ENCODE measurements at places on chromosomes 3 and 15.

DNA sequence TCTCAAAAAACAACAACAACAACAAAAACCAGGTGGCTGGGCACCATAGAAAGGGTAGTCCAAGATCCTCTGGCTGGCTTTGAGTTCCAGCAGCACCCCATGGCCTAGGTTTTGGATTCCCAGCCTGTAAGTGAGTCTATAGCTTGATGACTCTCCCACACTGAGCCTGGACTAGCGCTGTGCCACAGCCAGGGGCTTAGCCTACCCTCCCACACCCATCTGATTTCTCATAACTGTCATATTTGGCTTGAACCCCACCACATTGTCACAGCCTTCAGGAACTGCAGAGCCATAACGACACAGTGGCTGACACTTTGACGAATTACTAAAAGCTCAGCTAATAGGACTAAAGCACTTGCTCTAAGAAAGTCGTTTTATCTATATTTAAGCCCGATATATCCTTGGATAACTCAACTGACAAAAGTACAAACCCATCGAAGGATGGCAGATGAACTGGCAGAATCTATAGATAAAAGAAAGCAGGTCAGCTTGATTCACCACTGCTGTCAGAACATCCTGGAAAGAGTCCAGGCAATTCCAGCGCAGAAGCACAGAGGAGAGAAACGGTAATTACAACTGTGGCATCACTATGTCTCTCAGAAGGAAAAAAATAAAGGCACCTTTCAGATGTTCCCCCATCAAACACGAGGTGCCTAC, 62.1 kb downstream of the HOMER2 start:
- no peak for DNase-seq

DNA sequence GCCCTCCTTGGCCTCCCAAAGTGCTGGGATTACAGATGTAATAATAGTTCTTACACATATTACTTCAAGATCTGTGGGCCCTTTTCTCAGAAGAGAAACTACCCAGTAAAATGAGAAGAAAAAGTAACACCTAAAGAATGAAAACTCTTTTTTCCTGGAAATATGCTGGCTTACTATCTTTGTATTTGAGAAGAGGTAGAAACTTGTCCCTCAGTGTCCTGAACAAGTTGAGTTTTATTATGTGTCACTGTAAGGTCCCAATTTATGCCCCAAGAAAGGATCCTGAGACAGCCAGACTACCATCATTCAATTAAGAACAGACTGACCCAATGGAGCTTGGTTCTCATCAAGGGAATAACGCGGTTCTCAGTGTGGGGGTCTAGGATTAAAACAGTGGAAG, 93.8 kb downstream of the EFL1 start:
- no peak for DNase-seq

- no peak for DNase-seq
Observed at GRCh38 chr3:129954514-129954913, 20.0 kb upstream of the TRH start.

DNA sequence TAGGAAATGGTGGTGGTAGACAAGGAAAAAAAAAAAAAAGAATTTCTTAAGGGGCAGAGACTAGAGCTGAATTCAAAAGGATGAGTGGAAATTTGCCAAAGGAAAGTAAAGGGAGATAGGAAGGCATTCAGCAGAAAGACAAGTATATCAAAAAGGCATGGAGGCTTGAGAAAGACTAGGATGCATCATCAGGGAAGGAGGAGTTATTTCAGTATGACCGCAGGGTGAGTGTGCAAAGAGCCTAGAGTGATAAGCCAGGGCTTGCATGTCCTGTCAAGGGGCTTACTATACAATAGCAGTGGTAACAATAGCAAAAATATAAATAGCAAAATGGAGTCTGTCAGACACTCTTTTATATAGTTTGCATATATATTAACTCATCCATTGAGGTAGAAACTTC, 112.0 kb downstream of the FRMD4B start:
- DNase-seq, result no peak

- no peak for DNase-seq
Observed at GRCh38 chr3:130661140-130661891, 85.3 kb downstream of the PIK3R4 start.

GRCh38 chr3:25785826-25786225, 2.6 kb upstream of the NGLY1 start:
- no peak for DNase-seq

DNA sequence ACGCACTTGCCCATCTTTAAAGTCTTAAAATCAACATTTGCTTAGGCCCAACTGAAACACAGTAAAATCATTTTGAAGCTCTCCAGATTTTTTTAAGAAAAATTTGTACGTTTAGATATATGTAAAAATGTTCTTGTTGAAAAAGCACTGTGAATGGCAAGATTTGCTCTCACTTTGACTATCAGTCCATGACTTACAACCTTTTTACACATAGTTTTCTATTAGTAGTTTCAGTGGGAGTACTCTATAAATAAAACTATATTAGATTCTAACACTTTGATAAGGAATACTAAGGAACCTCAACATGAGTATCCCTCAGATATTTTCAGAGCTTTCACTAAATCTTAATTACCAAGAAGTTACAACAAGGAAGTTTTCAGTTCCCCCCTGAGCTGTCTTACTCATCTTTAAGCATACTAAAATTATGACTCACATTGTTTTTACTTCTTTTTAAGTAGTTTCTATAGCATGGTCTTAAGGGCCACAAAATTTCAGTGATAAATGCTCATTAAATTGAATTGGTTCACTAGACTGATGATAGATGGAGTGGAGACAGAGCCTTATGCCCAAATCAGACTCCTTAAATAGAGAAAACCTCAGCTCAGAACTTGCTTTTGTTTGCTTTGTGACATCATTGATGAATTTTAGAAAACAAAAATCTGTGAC, 31.6 kb upstream of the RAP2B start:
- DNase-seq, result no peak

- no peak for DNase-seq
Observed at GRCh38 chr3:63456901-63457300, 178.8 kb downstream of the SYNPR start.

DNA sequence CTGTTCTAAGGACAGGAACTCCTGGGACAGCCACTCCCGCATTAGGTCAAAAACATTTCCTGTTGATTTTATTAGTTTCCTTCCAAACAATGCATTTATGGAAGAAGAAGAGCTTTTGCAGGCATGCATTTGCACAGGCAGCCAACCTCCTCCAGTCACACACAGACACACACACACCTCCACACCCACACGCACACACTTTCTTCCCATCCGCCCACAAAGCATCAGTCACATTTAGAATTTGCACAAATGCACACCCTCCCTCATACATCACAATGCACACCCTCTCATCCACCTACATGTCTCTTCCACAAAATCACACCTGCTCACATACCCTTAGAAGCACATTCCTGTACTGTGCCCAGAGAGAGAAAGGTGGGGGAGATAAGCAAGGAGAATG, 4.1 kb upstream of the TYRO3 start:
- DNase-seq, result no peak

DNA sequence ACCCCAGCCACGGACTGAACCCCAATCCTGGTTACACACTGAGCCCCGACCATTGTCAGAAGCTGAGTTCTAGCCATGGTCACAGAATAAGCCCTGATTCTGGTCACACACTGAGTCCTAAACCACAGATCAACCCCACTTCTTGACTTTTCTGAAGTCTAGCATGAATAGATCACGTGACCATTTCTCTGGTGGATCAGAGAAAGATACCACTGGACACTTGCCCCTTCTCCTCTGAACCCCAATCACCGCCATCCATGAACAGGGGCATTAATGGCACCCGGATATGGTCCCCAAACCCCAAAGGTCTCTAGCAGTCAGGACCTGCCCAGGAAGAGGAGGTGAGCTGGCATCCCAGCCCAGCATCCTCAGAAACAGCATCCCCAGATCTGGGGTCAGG, 9.1 kb downstream of the HCN4 start:
- DNase-seq, result no peak

DNA sequence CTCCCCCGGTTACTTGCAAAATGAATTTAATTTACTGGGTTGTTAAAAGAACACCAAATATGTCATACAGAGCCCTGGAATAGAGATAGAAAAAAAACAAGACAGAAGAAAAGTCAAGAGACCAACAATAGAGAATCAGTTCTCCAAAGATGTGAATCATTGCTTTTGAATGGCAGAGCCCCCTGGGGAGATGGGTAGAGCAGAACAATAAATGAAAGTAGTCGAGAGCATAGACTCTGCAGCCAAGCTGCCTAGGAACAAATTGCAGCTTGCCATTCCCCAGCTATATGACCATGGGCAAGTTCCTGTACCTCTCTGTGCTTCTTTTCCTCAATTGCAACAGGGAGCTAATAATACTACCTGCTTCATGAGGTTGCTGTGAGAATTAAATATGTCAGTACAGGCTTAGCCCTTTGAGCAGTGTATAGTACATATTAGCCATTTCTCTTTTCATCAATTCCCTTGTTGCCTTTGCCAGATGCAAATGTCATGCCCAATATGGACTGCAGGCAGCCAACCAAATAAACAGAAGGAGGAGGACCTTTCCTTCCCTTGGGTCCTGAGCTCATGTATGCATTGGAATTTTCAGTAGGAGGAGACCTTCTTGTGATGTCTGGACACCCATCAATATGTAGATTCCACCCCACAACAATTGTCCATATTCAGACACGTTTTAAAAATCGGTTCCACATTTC, 25.0 kb upstream of the BFSP2 start:
- DNase-seq, result no peak

- DNase-seq, result no peak
Observed at GRCh38 chr3:125556314-125556713, 36.3 kb upstream of the SNX4 start.

- no peak for DNase-seq
Observed at GRCh38 chr15:95365511-95366107, 964.9 kb upstream of the NR2F2 start.

- no peak for DNase-seq
Observed at GRCh38 chr3:89628856-89629670, 521.6 kb downstream of the EPHA3 start.

- DNase-seq, result no peak
Observed at GRCh38 chr3:151219056-151219455, 16.0 kb upstream of the GPR171 start.

DNA sequence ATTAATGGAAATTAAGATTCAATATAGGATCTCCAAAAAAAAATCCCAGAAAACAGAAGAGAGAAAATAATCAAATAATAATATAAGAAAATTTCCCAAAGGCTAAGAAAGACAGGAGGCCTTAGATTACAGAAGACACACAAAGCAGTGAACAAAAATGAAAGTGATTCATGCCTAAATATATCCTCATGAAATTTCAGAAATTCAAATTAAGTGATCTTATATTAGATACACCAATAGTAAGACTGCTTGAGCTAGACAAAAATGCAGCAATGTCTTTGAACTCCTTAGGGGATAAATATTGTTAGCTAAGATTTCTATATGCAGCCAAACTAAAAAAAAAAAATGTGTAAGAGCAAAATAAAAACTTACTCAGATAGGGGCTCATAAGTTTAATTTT, 44.6 kb upstream of the ARPP21 start:
- no peak for DNase-seq

GRCh38 chr3:161339517-161340500, 31.5 kb downstream of the SPTSSB start:
- DNase-seq, result no peak

DNA sequence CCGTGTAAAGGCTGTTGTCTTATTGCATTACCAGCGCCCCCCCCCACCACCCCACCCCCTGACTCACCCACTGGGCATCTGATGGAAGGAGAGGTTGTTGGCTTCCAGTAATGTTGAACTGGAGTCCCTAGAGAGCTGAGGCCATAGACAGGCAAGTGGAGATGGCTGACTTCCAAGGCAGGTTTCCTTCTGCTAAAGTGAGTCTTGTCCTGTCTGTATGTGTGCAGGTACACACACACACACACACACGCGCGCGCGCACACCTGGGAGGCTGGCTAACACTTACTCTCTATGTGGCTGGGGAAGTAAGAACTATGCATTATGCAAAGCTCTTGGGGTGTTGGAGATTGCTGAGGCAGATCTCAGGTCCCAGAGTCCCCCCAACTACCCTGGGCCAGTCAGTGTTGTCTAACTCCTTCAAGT, 1.6 kb upstream of the KY start:
- no peak for DNase-seq

DNA sequence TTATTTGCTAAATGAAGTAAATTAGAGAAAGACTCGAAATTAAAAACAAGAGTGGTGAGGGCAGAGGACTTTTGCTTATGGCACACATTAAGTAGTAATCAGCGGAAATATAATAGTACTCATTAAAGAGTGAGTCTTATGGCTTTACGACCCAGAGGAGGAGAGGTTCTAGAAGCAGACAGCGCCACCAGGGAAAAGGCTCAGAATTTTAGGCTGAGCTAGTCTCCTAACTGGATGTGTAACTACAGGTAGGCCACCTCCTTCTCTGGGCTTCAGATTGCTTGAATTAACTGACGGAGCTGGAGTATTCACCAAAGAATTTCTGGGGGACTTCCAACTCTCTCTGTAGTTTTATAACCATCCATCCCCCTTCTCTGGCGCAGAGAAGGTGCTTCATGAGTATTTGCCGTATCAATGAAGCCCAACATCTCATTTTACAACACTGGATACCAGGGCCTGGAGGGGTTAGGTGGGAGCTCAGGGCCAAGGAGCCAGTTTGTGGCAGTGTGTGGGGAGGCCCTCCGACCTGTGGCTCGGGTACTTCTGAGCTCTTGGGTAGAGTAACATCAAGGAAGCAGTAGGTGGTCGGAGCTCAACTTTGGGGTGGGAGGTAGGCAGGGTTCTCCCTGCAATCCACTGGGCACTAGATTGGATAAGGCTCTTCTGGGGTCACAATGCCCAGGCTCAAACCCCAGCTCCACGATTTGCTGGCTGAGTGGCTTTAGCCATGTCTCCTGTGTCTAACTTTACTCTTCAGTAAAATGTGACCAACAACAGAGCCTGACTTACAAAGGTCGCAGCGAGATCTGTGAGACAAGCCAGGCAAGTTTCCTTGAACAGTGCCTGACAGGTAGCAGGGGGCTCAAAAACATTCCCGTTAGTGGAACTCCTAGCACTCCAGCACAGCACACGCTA, 1.1 kb downstream of the CHCHD4 start:
- no peak for DNase-seq

DNA sequence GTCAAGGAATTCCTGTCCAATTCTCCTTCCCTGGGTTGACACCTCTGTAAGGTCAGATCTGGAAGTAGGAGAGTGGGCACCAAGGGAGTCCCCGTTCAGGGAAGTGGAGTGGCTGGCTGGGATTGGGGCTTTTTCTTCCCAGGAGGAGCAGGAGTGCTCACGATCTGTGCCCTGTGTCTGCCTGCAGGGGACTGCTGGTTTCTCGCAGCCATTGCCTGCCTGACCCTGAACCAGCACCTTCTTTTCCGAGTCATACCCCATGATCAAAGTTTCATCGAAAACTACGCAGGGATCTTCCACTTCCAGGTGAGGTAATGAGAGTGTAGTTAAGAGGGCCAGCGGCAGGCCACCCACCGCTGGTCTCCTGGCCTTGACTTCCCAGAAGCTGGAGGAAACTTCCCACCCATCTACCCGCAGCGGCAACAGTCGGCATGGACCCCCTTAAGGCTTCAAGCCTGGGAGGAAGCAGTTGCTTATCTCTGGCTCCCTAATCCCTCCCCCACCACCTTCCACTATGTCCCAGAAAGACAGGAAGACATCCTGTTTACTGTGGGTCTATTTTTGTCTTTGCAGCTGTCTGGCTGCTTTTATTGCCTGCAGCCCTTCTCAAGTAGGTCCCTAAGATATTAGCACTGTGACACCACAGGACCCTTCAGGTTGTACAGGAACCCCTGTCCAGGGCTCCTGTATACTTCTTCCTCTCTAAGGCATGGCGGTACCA, 26.8 kb downstream of the CAPN3 start:
- DNase-seq, result no peak

Measured in stimulated activated naive CD8-positive, alpha-beta T cell treated with anti-CD3 and anti-CD28 coated beads, Interleukin-15, amount 100 ng/mL, for 72 hours (primary cell).